ENCODE measurements at places on chromosomes 2 and 18. TPM values are rescaled to one million over a fixed set of nuclear protein-coding genes. Genes with fewer than 3 reads are reported as not detected.

The CCBE1 gene
- polyA plus RNA-seq = 0.04 TPM

The ST6GAL2 gene
- 15.0 TPM for polyA plus RNA-seq

The YWHAQ gene
- polyA plus RNA-seq = 772 TPM

The MEIS1 gene
- 9.2 TPM for polyA plus RNA-seq

The HOXD12 gene
- polyA plus RNA-seq = not detected

The ST8SIA5 gene
- 19.2 TPM for polyA plus RNA-seq

The DNER gene
- 2,466 TPM for polyA plus RNA-seq

The CXCR2 gene
- polyA plus RNA-seq = not detected

The AGFG1 gene
- polyA plus RNA-seq = 113 TPM

The CPLX4 gene
- 1.4 TPM for polyA plus RNA-seq

The C2orf81 gene
- polyA plus RNA-seq = 0.14 TPM

The HJURP gene
- not detected for polyA plus RNA-seq

The DPP10 gene
- polyA plus RNA-seq = 219 TPM

The MLPH gene
- not detected for polyA plus RNA-seq

The DHRS9 gene
- polyA plus RNA-seq = not detected

The FSHR gene
- not detected for polyA plus RNA-seq

The REG1A gene
- not detected for polyA plus RNA-seq

All from Purkinje cell (primary cell).